ENCODE measurements at places on chromosomes 13 and 19.

- no peak for DNase-seq
Measured at GRCh38 chr19:47658431-47659348, 49.8 kb downstream of the BICRA start.

DNA sequence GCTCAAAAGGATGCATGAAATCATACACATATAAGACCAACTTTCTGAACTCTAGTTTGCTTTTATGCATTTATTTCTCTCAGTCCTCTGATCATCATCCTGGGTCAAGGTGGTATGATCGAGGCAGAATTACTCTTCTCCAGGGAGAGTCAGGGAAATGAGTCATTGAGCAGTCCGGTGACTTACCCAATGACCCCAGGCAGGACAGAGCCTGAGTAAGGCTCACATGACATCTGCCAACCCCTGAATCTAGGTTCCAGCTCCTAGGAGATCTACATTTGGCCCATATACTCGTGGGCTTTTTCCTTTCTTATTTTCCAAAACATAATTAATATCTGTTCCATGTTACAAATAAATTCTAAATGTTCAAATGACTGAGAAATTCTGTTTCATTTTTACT lies 502.3 kb downstream of the FOXO1 start:
- no peak for DNase-seq

DNA sequence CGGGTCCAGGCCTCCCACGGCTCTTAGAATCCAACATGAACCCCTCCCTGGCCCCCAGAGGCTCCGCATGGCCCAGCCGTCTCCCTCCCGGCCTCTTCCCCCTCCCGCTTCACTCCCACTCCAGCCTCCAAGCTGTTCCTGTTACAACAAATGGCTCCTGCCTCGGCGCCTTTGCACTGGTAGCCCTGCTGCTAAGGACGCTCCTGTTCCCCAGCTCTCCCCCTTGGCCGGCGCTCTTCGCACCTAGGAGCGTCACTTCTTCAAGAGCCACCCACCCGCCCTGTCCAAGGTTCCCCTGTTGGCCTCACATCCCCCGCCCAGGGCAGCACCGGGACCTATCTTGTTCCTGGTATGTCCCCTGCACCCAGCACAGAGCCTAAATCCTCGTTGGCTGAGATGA lies 9.4 kb downstream of the CCDC124 start:
- no peak for DNase-seq

GRCh38 chr19:6800991-6801484 lies 28.5 kb downstream of the VAV1 start:
- peak; percentile 29 for DNase-seq

- DNase-seq, result no peak
Measured at GRCh38 chr19:38488096-38488495, 54.6 kb downstream of the RYR1 start.

GRCh38 chr19:18710996-18711751 lies 27.7 kb downstream of the CRTC1 start:
- no peak for DNase-seq

DNA sequence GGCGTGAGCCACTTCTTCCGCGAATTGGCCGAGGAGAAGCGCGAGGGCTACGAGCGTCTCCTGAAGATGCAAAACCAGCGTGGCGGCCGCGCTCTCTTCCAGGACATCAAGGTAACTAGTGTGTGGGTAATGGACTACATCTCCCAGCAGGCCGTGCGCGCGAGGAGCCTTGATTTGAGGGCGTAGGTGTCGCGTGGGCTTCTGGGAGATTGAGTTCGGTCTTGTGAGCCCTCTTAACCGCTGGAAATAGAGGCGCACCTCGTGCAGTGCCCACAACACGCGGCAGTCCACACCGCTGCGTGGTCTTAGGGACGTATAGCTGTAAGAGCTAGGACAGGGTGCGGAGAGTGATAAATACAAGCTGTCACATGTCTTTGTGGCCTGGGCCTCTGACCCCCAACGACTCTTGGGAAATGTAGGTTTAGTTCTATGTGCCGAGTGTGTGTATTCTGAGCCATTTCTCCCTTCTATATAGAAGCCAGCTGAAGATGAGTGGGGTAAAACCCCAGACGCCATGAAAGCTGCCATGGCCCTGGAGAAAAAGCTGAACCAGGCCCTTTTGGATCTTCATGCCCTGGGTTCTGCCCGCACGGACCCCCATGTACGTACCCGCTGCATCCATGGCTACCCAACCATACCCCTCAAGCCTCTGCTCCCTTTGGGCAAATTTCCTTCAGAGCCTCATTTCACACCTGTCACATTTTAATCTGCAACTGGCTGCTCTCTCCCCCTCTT lies 864 bp downstream of the FTL start:
- peak; percentile 94 for DNase-seq

DNA sequence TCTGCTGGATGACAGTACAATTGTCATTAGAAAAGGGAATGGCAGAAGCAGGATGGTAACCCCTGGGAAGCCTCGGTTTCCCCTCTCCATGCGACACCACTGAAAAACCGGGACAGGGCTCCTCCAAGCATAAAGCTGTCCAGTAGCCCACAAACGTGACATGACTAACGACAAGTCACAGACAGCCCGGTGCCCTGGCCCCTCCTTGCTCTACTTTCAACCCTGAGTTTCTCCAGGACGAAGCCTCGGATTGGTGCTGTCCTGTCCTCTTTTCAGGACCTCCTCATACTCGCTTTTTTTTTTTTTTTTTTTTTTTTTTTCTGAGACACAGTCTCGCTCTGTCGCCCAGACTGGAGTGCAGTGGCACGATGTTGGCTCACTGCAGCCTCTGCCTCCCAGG lies 16.3 kb downstream of the DPP9 start:
- no peak for DNase-seq

GRCh38 chr19:23699521-23699860 lies 12.5 kb upstream of the ZNF675 start:
- no peak for DNase-seq

- DNase-seq, result no peak
Measured at GRCh38 chr19:56837492-56838023, 3.0 kb downstream of the PEG3 start.
